ENCODE measurements at places on chromosomes 1 and 21. TPM values are rescaled to one million over a fixed set of nuclear protein-coding genes. Genes with fewer than 3 reads are reported as not detected.

NVL gene
- 28.5 TPM for total RNA-seq

GRCh38 chr1:36776948-36777831 lies 257.1 kb downstream of the GRIK3 start:
- DNase-seq, result no peak

CDC7 gene
- total RNA-seq, result 23.0 TPM

VHLL gene
- not detected for total RNA-seq

RXFP4 gene
- not detected for total RNA-seq

DNA sequence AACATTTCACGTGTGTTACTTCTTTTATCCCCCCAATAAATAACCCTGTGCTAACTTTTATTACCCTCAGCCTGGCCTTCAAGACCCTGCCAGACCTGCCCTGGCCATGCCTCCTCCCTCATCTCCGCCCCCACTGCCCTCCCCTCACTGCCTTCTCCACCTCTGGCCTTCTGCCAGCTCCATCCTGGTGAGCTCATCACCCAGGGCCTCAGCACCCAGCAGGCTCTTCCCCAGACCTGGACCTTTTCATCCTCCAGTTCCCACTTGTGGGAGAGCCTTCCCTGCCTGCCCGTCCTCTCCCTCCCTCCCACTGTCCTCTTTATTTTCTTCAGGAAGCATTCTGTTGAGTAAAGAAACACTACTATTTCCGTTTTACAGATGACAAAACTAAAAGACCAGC lies 72.0 kb downstream of the SLC66A1 start:
- DNase-seq, result no peak

GRCh38 chr1:83747853-83748482 lies 251.0 kb downstream of the TTLL7 start:
- DNase-seq, result no peak

RAB13 gene
- 22.2 TPM for total RNA-seq

Measured in GM12878 (cell line).